ENCODE measurements at places on chromosomes 16 and 17.

DNA sequence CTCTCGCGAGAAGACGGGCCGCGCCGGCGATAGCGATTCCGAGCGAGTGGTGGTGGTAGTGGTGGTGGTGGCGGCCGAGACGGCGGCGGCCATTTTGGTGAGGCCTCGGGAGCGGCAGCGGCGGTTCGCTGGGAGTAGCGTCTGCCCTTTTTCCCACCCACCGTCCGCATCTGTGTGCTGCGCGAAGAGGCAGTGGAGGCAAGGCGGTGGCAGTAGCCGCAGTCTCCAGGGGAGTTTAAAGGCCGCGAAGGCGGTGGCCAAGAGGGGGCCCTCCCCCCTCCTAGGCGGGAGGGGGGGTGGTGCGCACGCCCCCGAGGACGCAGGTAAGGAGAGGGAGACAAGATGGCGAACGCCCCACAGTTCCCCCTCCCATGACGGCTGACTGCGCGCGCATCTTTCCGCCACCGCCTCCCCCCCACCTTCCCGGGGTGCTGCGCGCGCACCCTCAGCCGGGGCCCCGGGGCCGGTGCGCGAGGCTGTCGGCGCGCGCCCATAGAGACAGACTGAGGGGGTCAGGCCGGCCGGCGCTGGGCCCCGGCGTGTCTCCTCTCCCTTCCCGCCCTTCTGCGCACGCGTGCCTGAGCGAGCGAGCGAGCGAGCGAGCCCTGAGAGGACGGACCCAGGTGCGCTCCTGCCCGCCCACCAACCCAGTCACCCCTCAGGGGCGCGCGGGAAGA lies 694 bp upstream of the SRCAP start:
- DNase-seq: peak; percentile 98

- no peak for DNase-seq
Observed at GRCh38 chr16:15650698-15651171, 690 bp downstream of the NDE1 start.

- no peak for DNase-seq
Observed at GRCh38 chr16:81544261-81544660, 99.7 kb downstream of the CMIP start.

DNA sequence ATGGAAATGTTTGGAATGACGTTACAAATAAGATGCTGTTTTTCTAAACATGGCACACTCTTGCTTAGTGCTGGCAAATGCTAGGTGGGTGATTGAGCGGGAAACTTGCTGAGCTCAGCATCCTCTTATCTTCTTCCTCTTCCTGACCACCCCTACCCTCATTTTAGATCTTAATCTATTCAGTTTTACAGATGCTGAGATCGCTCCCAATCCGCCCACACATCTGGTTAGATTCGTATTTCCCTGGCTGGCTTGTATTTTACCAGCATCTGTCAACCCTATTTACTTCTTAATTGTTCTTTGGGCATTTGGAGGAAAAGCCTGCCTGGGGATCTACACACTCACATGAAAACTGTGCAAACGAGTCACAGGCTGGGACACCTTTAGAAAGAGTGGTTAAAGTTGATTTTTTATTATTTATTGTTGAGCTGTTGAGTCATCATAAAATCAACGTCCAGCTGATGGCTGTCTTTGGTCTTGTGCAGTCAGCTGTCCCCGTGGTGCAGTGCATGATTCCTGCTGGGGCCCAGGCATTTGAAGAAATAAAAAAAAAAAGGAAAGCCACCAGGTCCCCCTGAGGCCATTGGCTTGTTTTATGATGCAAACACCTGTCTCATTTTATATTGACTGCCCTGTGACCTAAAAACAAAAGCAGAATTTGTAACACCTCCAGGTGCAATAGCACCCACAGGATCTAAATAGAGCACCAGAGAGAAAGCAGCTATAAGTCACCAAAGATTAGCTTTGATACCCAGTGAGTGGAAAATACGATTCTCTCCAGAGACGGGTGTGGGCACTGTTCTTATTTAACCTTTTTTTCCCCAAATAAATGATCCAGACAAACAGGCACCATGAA lies 258.6 kb downstream of the HS3ST3B1 start:
- no peak for DNase-seq

GRCh38 chr16:76276745-76277438 lies at the start of gene CNTNAP4:
Gene CNTNAP4 (plus strand): TSS chr16:76277401. CDS start chr16:76277663, 262 bp downstream.
- DNase-seq: peak; percentile 4

DNA sequence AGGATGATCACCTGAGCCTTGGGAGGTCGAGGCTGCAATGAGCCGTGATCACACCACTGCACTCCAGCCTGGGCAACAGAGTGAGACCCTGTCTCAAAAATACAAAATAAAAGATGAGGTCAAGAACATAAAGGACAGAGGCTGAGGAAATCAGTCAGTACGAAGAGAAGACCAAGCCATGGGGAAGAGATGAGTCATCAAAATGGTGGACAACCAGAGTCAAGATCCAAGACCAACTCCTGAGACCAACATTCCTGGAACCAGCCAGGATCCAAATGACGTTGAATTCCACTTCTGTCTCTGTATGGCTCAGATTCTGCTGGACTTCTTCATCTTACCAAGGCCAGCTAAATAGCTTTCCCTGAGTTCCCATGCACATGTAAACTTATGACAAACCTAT lies 44.8 kb upstream of the NOG start:
- no peak for DNase-seq

DNA sequence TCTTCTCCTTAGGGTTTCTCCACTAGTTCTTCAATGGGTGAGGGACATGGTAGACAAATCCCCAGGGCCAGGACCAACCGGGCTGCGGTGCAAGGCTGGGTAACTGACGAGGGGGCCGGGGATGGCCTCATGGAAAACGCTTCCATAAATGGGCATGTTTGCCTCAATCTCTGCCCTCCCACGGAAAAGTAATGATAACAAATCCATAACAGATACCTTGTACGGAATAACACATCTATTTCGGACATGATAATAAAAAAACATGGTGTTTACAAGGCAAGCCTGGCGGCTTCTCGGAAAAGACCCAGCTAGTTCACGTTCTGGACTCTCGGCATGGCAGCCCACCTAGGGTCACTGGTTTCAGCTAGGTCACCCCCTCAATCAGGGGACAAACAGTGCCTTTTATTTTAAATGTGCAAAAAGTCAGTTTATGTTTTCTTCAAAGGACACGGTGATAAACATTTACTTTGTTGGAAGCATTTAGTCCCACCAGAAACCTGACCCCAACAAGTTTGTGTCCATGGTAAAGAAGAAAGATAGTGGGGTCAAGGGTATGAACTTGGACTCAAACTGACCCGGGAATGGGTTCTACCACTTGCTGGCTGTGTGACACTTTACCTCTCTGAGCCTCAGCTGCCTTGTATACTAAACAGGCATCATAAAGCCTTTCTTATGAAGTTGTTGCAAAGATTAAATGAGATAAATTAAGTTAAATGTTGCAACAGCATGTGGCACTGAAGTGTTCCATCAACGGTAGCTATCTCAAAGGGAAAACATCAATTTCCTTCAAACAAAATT lies 1.7 kb downstream of the MYH11 start:
- no peak for DNase-seq

GRCh38 chr17:66506641-66507040 lies 204.2 kb downstream of the PRKCA start:
- DNase-seq: peak; percentile 17

DNA sequence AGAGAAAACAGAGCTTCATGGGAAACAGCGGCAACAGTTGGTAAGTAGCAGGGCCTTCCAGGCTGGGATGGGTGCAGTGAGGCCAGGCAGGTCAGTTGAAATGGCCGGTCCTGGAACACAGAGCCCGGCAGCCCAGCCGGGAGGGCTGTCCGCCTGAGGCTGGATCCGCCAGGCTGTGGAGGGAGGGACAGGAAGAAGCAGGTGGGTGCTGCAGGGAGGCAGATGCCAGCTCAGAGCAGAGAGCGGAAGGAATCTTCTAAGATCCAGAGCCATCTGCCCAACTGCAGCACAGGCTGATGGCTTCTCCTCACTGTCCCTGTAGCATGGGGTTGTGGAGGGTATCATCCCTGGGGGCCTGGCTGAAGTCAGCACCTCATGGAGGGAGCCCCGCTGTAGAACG lies 599 bp downstream of the RNF112 start:
- DNase-seq: no peak

GRCh38 chr16:11726008-11726407 lies 16.6 kb downstream of the TXNDC11 start:
- no peak for DNase-seq

- no peak for DNase-seq
Observed at GRCh38 chr17:31527606-31528005, 136.1 kb downstream of the RAB11FIP4 start.

- no peak for DNase-seq
Observed at GRCh38 chr17:67411397-67411796, 34.3 kb downstream of the PITPNC1 start.

- peak; percentile 36 for DNase-seq
Observed at GRCh38 chr17:1752425-1753262, 9.2 kb upstream of the SERPINF1 start.

DNA sequence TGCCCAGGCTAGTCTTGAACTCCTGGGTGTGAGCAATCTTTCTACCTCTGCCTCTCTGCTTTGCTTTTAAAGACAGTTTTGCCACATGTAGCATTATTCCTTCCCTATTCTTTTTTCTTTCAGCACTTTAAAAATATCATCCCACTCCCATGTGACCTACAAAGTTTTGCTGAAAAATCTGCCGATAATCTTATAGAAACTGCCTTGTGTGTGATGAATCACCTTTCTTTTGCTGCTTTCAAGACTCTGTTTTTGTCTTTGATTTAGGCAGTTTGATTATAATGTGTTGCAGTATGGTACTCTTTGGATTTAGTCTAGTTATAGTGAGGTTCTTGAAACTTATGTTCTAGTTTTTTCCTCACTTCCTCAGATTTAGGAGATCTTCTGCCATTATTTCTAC lies 142.0 kb upstream of the KIF2B start:
- DNase-seq: no peak

DNA sequence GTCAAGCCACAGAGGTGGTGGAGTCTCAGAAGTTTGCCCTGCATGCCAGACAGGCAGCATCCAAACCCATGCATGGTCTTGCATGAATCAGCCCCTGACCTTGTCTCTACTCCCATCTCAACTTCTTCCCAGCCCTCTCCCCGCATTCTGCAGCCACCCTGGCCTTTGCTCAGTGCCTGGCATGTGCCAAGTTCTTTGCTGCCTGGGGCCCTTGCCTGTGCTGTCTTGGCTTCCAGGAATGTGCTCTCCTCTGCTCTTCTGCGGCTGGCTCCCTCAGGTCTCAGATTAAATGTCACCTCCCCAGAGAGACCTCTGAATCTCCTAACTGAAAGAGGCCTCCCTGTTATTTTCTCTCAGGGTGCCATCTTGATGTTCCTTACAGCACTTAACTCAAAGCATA lies 17.6 kb downstream of the DRC3 start:
- peak; percentile 51 for DNase-seq

GRCh38 chr16:30470170-30470512 lies 2.4 kb upstream of the ITGAL start:
- DNase-seq: no peak

GRCh38 chr17:75873587-75874322 lies 4.6 kb downstream of the TRIM47 start:
- no peak for DNase-seq

- DNase-seq: no peak
Observed at GRCh38 chr17:913207-913606, 66.4 kb downstream of the NXN start.

DNA sequence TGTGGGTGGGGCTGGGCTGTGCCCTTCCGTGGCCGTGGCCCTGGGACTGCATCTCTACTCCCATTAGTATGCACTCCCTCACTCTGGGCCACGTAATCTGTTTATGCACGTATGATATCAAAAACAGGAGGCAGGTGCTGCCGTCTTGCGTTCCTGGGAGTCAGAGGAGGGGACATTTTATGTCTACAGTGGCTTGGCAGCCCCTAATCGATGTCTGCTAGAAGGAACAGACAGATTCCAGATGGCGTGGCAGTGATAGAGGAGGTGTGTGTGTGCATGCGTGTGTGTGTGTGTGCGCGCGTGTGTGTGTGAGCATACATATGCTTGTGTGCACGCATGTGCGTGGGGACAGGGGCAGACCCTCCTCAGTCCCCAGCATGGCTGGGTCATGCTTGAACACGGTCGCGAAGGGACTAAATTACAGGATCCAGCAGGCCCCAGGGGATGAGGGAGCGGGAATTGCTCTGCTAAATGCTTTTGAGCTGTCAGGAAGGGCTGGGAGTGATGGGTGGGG lies 44.7 kb downstream of the SREBF1 start:
- no peak for DNase-seq

- DNase-seq: no peak
Observed at GRCh38 chr16:22424161-22424937, 49.9 kb upstream of the CDR2 start.

- peak; percentile 85 for DNase-seq
Observed at GRCh38 chr17:43591779-43592562, 45.8 kb upstream of the ETV4 start.

- no peak for DNase-seq
Observed at GRCh38 chr16:3774156-3774767, 56.9 kb upstream of the TRAP1 start.

GRCh38 chr16:67246756-67247191 lies 507 bp downstream of the FHOD1 start:
- peak; percentile 90 for DNase-seq

DNA sequence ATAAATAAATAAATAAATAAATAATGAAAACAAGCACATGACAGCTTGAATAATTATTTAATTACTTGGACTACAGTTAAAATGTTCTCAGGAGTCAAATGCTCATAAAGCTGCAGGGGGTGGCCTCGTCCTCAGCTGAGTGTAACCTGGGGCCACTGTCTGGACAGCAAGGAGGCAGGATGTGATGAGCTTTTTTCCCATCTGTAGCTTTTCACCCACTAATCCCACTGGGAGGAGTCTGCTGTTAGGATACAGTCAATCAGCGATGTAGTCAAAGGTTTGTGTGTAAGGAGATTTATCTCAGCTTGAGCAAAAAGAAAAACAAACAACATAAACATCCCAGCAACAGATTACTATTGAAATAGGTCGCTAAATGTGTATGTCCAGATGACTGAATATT lies 22.5 kb downstream of the ZCCHC14 start:
- no peak for DNase-seq

GRCh38 chr16:56351481-56351880 lies 73.9 kb downstream of the AMFR start:
- DNase-seq: no peak

GRCh38 chr17:31842195-31843069 lies 16.6 kb downstream of the COPRS start:
- peak; percentile 59 for DNase-seq

DNA sequence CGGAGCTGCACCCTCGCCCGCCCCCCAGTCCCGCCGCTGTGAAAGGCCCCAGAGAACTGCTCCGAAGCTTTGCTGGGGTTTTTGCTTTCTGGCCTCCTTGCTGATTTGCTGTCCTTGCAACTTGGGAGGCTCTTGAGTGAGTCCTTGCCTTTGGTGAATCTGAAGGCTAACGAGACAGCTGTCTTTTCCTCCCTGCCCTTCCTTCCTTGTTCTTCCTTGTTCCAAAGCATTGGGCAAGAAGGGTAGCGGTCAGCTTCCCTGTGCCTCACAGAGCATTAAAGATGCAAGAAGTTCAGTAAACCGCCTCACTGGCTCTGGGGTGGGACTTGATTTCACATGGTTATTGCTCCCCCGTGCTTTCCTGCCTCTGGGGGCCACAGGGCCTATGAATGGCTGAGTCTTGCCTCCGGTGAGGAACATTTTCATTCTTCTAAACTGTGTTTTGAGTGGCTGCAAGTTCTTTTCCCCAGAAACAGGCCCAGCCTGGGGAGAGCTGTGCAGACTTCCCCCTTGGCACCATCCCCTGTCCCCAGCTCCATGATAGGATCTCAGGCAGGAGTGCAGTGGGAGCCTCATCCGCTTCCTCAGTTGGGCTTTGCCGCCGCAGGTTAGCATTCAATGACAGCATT lies 1.4 kb downstream of the YPEL2 start:
- DNase-seq: peak; percentile 32
